ENCODE measurements at places on chromosomes 4 and X.

- no peak for DNase-seq
Measured at GRCh38 chr4:150130933-150131332, 52.7 kb downstream of the DCLK2 start.

DNA sequence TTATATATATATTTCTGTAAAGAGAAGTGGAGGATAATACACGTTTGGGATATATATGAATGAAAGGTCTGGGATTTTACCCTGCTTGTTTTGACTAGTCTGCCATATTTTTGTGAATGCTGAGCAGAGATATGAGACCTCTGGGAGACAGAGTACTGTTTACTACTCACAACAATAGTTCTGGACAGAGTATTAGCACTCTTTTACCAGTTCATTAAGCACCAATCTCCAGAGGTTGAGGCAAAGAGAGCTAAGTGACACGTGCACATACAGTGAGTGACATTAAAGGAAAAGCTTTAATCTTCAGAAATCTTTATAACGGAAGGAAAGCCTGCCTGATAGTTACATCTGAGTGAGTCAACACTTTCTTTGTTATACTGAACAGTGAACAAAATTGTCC, 1452.7 kb upstream of the TENM3 start:
- no peak for DNase-seq

DNA sequence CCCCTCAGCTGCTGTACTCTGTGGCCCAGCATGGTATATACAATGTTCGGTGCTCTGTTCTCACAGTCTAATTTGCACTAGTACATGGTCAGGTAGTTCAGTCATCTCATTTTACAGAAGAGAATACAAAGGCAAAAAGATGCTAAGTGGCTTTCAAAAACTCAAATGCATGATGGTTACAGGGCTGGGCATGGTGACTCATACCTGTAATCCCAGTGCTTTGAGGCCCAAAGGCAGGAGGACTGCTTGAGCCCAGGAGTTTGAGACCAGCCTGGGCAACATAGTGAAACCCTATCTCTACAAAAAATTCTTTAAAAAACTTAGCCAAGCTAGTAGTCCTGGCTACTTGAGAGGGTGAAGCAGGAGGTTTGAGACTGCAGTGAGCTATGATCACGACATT, 210.5 kb upstream of the KIT start:
- no peak for DNase-seq

GRCh38 chrX:45164995-45165394, 35.7 kb downstream of the DIPK2B start:
- no peak for DNase-seq

DNA sequence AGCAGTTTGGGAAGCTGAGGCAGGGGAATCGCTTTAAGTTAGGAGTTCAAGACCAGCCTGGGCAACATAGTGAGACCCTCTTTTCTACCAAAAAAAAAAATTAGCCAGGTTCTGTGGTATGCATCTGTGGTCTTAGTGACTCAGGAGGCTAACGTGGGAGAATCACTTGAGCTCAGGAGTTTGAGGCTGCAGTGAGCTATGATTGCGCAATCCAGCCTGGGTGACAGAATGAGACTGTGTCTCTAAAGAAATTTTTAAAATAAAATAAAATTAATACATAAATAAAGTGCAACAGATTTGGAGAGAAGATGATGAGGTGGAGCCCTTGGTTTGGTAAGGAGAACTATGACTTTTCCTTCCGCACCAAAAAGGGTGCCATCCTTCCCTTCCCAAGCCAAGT, 436.9 kb downstream of the NLGN4X start:
- no peak for DNase-seq

DNA sequence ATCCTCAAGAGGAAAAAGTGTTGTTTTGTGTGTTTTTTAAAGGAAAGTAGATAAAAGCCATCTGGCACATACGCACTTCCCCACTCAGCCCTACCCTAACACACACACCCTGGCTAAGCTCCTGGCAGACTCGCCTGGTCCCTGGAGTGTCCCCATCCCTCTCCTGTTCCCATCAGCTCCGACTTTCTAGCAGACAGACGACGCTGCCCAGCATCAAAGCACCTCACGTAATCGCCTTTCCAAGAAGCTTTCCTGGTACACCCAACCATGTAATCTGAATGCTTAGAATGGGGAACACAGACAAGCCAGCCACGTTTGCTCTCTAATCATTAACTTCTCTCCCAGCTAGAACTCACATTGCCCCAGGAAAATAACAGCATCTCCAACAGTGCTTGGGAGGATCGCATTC, 116.2 kb downstream of the AFAP1 start:
- DNase-seq = no peak

DNA sequence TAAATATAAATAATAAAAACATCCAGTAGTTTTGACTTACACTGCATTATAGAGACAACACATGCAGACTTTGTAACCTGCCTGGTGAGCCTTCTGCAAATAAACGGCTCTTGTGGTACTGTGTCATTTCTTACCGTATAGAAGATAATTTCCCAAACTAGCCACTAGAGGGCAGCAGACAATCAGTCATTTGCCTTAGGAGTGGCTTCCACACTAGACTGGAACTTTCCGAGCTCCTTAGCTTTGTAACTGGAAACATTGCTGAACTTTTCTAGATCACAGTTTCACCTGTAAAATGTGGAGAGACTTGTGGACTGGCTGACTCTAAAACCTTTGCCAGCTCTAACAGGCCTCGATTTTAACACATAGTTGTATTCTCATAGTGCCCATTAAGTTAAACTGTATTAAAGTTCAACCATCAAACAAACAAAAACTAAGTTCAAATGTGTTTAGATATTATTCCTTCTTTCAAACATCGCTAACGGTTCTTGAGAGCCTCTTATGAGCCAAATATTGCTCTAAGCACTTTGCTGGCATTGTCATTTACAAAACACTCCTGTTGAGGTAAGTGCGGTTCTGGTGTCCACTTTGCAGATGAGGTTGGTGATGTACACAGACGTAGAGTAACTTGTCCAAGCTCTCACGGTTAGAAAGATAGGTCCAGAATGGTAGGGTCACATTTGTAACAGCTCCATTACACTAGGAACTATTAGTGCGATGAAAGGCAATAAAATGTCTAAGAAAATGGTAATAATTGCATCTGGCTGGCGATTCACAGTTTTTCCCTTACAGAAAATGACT, 345.5 kb downstream of the ANK2 start:
- peak; percentile 5 for DNase-seq

GRCh38 chr4:183443655-183444213, 702 bp upstream of the CDKN2AIP start:
- DNase-seq = no peak

DNA sequence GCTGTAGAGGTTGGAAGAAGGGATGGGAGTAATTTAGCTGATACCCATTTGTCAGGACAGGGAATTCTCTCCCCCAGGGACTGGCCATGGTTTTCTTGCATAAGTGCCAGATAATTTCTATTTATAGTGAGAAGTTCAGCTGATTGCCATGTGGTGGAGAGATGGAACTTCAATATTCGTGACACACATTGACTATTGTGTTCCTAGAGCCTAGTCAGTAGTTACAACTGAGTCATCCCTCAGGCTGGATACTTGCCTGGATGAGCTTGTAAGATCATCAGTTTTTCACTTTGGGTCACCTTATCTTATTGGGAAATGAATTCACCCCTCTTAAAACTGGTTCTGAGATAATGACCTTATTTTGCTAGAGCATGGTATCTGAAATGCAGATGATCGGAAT, 32.2 kb downstream of the CFAP299 start:
- DNase-seq = no peak

GRCh38 chr4:69649207-69649606, 3.8 kb downstream of the UGT2A1 start:
- DNase-seq = no peak

DNA sequence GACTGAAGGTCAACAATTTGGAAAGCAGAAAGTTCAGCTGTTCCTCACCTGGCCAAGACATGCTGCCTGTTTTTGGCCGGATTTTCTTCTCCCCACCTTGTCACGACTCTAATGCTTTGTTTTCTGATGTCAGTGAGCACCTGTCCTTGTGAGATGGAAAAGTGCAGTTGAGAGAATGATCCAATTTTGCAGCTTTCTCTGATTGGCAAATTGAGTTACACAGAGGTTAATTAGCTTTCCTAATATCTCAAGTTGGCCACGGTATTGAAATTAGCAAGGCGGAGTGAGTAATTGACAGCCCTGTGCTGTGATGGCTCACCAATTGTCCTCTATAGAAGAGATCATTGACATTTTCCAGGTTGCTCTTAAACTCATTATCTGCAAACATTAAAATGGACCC, 126.8 kb upstream of the VCX3A start:
- DNase-seq = no peak

GRCh38 chr4:4730249-4730648, 129.2 kb upstream of the MSX1 start:
- DNase-seq = no peak

- DNase-seq = no peak
Measured at GRCh38 chr4:174141876-174142275, 141.6 kb downstream of the FBXO8 start.

GRCh38 chrX:48540028-48540375, 488 bp downstream of the TBC1D25 start:
- peak; percentile 28 for DNase-seq

DNA sequence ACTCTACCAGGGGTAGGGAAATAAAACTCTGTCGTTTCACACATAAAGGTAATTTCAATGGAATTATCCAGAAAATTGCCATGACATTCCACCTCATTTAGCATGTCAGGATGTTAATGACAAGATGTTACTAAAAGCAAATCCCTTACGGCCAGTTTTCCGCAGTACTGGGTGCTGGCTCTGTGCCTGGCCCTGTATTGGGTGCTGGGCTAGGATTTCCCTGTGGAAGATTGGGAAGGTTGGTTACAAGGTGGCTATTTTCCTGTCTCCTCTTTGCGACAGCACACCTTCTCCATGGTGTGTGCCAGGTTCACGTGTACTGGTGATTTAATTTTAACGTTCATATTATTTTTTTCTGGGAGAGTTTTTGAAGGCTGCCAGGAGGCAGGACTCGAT, 13.1 kb downstream of the KLKB1 start:
- DNase-seq = no peak

DNA sequence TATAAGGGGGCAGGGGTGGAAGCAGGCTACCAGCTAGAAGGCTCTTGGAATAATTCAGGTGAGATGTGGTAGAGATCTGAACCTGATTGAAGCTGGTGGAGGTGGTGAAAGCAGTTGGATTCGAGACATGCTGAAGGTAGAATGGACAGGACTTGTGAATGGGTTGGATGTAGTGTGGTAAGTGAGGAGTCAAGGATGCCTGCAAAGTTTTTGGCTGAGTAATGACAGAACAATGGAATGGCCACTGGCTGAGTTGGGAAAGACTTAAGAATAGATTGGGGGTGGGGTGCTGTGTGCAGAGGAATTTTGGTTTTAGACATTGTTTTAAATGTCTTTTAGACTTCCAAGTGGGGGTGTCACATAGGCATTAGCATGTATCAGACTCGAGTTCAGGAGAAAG, 33.5 kb downstream of the HPF1 start:
- no peak for DNase-seq

DNA sequence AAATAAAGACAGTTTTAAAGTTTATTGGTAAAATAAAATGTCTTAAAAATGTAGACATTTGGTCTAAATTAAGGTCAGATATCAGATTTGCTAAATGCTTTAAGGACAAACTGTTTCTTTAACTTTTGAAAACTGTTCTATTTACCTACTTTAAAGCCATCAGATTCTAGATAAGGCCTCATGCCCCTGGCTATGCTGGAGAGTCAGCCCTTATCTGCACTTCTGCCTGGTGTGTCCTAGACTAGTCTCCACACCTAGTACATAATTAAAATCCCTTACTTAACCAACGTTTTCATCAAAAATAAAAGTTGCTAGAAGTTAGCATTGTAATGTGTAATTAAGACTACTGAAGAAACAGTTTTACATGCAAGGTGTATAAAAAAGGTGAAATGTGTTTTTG, 25.6 kb downstream of the HSD17B11 start:
- DNase-seq = no peak

- DNase-seq = no peak
Measured at GRCh38 chrX:23887451-23887850, 20.3 kb downstream of the APOO start.

- no peak for DNase-seq
Measured at GRCh38 chr4:80265571-80266252, 752 bp upstream of the FGF5 start.

GRCh38 chr4:169999923-170000322, 26.3 kb downstream of the MFAP3L start:
- no peak for DNase-seq

GRCh38 chr4:186685767-186686183, 37.9 kb downstream of the FAT1 start:
- DNase-seq = no peak

- DNase-seq = no peak
Measured at GRCh38 chr4:89305712-89306437, 1.7 kb downstream of the GPRIN3 start.

DNA sequence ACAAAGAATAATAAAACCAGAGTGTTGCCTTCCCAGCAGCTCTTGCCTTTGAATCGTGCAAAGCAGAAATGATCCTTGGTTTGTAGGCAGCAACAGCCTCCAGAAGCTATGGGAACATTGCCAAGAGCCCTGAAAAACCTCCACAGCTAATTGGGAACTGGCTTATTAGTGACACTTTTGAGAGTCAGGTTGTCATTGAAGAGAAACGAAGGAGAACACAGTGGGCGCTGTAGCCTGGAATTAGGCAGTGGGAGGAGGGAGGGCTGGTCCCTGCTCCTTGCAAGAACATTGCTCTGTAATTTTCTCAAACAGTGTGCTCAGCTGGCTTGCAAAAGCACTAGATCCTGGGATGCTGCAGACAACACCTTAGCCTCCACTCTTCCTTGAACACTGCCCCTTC, 331.5 kb upstream of the EMCN start:
- DNase-seq = no peak

- no peak for DNase-seq
Measured at GRCh38 chr4:5923376-5923775, 30.5 kb upstream of the CRMP1 start.

- no peak for DNase-seq
Measured at GRCh38 chr4:99852199-99852749, 35.6 kb downstream of the DAPP1 start.

- no peak for DNase-seq
Measured at GRCh38 chr4:173319696-173320095, 14.5 kb downstream of the HMGB2 start.

DNA sequence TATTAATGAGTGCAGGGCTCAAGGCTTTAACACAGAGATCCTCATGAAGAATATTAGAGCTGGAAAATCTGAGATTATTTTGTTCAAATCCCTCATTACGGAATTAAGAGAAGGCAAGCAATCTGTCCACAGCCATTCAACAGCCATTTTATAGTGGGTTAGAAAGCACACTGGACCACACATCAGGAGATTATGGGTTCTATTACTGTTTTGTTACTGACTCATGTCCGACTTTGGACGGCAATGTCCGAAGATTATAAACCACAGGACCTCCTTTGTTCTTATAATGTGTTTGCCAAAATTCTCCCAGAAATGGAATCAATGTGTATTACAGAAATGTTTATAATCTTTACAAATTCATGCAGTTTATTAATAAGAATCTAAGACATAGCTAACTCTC, 8.1 kb downstream of the LAMTOR3 start:
- DNase-seq = no peak

GRCh38 chr4:118112117-118113046, 78.1 kb downstream of the NDST3 start:
- DNase-seq = no peak
